ENCODE measurements at places on chromosomes 11 and 22.

DNA sequence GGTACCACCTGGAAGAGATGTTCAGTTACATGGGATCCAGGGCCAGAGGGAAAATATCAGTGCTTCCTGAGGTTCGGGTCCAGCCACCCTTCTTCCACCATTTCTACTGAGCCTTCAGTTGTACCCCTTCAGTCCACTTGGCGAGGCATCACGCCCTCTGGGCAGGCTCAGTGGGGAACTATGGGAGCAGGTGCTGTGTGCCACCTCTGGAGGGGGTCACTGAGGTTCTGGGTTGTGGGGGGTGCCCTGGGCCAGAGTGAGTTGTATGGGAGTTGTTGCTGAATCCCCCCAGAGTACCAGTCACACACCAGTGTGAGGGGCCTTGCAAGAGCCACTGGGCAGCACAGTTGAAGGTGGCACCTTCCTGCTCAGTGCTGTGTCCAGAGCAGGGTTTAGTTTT lies 2.7 kb upstream of the SREBF2 start:
- DNase-seq: no peak

DNA sequence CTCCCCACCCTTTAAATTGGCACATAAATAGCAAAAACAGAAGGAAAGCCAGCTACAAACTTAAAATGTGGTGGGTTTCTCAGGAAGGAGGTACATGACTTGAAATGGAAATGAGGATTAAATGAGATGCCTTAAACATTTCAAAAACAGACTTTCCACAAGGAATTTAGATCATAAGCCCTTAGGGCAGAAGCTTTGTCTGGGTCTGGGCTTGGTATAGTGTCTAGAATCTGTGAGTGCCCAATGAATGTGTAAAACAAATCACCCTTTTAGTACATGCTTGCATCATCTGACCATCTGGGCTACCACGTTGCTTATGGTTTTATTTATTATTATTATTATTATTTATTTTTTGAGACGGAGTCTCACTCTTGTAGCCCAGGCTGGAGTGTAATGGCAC lies 37.1 kb upstream of the CREB3L1 start:
- no peak for DNase-seq

GRCh38 chr11:134645576-134645975 lies 233.5 kb upstream of the B3GAT1 start:
- DNase-seq: no peak

GRCh38 chr22:19440411-19441195 lies 6.9 kb downstream of the C22orf39 start:
- no peak for DNase-seq

GRCh38 chr11:32987851-32988250 lies 27.8 kb upstream of the DEPDC7 start:
- no peak for DNase-seq

DNA sequence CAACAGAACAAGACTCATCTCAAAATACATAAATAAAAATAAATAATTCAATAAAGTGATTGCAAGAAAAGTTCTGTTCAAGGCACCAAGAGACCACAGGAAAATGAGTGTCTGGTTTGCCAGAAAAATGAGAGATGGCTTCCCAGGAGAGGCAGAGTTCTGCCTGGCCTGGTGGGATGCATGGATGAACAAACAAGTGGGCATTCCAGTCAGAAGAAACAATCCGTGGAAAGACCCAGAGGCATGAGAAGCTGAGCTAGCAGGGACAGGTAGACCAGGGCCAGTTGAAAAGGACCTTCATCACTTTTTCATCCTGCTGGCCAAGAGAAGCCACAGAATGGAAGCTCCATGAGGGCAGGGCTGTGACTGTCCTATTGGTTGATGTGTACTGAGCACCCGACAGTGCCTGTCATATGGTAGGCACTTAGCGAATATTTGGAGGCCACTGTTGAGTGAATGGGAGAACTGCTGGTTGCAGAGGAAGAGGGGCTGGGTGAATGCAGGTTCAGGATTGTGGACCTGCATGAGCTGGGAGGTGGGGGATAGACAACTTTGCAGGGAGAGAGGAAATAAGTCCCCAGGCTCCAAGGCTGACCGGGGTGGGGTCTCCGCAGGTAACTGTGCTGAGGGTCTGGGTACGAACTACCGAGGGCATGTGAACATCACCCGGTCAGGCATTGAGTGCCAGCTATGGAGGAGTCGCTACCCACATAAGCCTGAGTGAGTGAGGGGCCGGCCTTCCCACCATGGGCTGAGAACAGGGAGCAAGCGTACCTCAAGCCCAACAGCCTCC lies 3.7 kb downstream of the F2 start:
- DNase-seq: no peak

DNA sequence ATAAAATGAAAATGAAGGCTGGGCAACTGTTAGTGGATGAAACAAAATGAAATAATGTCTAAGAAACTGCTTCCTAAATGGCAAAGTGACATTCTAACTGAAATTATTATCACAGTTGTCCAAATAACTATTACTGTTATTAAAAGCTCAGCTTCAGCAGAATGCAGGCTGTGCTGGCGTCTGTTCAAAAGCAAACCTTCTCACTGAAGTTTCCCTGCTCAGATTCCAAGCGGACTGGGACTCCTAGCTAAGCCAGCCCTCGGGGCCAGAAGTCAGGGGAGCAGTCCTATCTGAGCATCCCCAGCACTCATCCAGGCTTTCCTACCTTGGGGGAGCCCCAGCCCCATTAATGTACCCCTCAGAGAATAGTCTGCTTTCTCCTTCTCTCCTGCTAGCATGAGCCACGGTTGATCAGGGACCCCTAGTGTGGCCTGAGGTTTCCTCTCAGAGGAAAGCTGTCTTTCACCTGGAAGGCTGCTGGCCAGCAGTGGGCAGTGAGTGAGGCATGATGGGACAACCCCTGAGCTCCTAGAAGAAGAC lies 1167.3 kb downstream of the TBC1D22A start:
- no peak for DNase-seq

GRCh38 chr11:66361502-66361941 lies 10.0 kb downstream of the SLC29A2 start:
- no peak for DNase-seq

- no peak for DNase-seq
These were observed 74.6 kb downstream of the PIWIL3 start for GRCh38 chr22:24699876-24700275.

DNA sequence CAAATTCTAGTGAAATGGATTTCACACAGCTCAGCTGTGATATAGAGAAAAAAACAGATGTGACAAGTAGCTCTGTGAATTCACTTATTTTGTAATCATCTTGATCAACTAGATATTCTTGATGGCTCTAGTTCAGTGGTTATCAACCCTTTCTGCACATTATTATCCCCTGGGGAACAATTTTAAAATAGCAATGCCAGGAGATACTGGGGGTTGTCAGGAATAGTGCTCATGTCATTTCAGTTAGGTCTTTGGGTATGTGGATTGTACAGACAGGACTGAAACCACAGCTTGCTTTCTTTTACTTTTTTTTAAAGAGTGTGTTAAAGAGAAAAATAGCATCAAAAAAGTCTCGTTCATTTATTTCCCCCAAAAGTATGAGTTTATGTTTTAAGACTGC lies 269.0 kb upstream of the PDGFD start:
- DNase-seq: no peak

DNA sequence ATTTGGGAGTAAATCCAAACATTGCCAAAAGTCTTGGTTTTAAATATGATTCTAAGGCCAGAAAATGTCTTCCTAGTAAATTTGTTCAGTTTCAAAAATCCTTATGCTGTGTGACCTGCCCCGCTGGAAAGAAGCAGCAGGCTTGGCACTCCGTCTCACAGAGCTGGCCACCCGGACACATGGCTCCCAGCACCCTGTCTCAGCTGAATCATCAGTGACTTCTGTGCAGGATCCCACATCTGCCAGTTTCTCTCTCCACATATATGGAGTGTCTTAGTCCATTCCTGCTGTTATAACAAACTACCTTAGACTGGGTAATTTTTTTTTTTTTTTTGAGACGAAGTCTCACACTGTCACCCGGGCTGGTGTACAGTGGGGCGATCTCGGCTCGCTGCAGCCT lies 356.7 kb downstream of the TBC1D22A start:
- DNase-seq: no peak

DNA sequence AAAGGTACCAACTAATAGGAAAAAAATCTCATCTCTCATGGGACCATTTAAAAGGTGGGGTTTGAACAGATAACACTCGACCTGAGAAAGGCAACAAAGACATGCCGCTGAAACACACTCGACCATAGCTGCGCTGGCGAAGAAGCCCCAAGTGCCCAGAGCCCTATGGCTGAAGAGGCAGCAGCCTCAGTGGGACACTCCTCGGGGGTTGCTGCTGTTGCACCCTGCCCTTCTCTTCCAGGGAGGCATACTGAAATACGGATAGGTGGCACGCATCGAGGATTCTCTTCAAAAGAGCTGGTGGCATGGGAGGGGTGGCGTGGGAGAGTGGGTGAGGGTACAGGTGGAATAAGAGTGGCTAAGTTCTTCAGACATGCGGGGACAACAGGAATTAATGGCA lies 18.5 kb upstream of the PHLDA2 start:
- no peak for DNase-seq

- DNase-seq: no peak
These were observed 128.5 kb downstream of the CD44 start for GRCh38 chr11:35267504-35267903.

GRCh38 chr11:64778223-64778472 lies 194 bp downstream of the SF1 start:
- DNase-seq: no peak

GRCh38 chr22:26822313-26822712 lies 164.9 kb downstream of the MIAT start:
- DNase-seq: no peak

GRCh38 chr11:111879637-111879960 lies 258 bp downstream of the CFAP68 start:
- no peak for DNase-seq

GRCh38 chr11:92855607-92856405 lies 113.6 kb upstream of the MTNR1B start:
- DNase-seq: no peak

DNA sequence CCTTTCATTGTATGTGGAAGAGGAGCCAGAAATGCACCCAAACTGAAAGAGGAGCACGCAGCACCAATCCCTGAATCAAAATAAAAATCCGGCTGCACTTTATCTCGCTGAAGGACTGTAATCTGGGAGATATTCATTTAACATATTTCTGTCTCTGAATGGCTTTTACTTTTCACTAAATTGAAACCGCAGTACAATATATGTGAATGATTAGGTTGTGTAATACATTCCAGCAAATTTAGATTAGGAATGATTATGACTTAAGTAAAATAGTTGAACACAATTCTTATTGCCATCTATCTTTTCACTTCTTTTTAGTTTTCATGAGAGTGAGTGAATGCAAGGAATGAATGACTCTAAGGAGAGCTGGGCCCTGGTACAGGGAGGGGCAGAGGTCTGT lies 232.1 kb downstream of the ST3GAL4 start:
- no peak for DNase-seq

DNA sequence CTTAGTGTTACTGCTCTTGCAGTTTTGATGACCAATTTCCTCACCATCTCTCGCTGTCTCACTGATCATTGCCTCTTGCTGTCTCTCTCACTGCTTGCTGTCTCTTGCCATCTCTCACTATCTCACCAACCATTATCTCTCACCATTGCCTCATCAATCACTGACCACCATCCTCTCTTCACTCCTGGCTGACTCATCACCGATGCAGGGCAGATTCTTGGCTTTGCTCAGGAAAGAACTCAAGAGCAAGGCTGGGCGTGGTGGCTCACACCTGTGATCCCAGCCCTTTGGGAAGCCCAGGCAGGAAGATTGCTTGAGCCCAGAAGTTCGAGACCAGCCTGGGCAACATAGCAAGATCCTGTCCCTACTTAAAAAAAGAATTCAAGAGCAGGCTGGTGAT lies 66.3 kb upstream of the SYN3 start:
- no peak for DNase-seq

- DNase-seq: no peak
These were observed 60.8 kb upstream of the SC5D start for GRCh38 chr11:121231576-121232278.

- DNase-seq: no peak
These were observed 10.3 kb upstream of the OMP start for GRCh38 chr11:77092382-77092781.

GRCh38 chr11:11501546-11502262 lies 120.1 kb downstream of the GALNT18 start:
- DNase-seq: no peak

DNA sequence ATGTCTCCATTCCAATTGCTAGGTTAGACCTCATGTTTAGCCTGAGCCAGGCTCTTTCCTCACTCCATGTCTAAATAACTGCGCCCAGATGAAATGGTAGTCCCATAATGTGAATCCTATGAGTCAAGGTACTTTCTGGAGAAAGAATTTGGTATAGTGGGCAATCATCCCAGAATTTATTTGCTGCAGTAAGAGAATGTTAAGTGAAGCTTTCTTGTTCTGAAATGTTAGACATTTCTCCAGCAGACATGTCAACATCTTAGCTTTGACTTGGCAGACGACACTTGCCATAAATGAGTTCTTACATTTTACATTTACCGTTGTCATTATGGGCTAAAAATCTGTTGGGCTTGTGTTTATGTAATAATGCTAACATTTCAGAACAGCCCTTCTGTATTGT lies 165.2 kb downstream of the PGR start:
- no peak for DNase-seq

DNA sequence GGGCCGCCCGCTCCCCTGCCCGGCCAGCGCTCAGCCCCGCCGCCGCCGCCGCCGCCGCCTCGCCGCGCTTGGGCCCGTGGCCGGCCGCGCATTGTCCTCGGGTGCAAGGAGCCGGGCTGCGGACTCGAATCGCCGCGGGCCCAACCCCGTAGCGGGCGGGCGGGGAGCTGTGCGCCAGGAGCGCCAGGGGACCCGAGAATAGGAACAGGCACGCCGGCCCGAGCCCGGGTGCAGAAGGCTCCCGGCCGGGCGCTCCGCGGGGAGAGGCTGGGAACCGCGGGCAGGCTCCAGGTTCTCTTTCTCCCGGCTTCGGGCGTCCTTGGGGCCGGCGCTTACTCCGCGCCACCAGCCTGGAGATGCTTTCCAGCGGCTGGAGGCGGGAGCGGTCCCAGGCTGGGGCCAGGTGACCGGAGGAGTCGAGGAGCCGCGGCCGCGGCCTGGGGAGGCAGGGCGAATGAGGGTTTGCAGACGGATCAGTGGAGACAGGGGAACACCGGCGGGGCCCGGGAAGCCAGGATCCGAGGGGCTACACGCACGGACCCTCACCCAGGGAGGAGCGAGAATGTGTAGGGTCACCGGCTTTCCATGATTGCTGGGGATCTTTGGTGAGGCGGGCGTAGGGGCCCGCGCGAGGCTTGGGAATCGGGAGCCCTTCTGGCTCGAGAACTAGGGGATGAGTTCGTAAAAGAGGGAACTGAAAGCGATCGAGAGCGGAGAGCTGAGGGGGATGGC lies 726 bp downstream of the PKNOX2 start:
- peak; percentile 39 for DNase-seq

DNA sequence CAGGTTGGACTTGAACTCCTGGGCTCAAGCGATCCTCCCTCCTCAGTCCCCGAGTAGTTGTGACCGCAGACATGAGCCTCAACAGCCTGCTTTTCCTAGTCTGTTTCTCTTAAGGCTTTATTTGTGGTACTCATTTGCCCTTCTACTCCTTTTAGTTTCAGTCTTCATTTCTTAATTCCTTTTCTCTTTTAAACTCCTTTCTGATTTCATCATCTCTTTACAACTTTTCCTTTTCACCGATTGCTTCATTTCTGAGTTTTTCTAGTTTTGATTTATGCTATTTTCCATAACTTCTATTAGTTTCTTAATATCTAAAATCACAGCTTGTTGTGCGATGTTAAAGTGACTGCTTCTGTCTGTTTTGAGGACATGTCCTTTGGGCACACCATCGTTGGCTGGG lies 17.3 kb upstream of the MRGPRF start:
- DNase-seq: no peak

- DNase-seq: no peak
These were observed 17.1 kb upstream of the MED17 start for GRCh38 chr11:93767018-93767417.

GRCh38 chr11:28877340-28877739 lies 769.2 kb downstream of the METTL15 start:
- no peak for DNase-seq
